ENCODE measurements at places on chromosomes 6 and 20.

- DNase-seq = no peak
Measured at GRCh38 chr20:51484831-51485230, 57.7 kb downstream of the NFATC2 start.

- no peak for DNase-seq
Measured at GRCh38 chr6:2840749-2841061, 958 bp downstream of the SERPINB1 start.

DNA sequence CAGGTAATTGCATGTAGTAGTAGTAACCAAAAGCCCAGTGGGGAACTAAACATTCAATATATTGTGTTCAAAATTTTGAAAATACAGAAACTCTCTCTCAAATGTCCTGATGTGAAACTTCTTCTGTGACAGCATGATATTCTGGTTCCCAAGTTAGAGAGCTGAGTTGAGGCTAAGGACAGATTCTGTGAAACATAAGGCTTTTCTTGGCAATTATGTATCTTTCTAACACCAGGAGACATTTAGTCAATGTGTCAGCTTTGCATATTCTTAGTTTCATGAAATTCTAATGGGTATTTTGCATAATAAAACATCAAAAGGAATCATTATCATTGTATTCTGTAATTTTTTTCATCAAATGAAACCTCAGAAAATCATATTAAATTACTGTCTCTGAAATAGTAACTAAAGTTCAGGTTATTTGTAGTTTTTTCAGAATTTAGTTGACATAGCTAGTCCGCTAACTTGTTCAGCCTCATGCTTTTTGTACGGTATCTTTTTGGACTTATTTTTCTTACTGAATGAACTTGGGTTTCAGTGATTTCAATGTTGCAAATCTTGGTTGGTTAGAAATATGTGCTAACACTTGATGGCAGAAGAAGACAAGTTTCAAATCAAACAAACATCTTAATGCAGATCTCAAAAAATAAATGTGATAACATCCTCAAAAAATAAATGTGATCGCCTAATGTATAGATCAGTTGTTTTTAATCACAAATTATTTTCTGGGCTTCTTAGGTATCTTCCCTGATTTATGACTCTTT is 70.4 kb downstream of the AKAP7 start:
- no peak for DNase-seq

DNA sequence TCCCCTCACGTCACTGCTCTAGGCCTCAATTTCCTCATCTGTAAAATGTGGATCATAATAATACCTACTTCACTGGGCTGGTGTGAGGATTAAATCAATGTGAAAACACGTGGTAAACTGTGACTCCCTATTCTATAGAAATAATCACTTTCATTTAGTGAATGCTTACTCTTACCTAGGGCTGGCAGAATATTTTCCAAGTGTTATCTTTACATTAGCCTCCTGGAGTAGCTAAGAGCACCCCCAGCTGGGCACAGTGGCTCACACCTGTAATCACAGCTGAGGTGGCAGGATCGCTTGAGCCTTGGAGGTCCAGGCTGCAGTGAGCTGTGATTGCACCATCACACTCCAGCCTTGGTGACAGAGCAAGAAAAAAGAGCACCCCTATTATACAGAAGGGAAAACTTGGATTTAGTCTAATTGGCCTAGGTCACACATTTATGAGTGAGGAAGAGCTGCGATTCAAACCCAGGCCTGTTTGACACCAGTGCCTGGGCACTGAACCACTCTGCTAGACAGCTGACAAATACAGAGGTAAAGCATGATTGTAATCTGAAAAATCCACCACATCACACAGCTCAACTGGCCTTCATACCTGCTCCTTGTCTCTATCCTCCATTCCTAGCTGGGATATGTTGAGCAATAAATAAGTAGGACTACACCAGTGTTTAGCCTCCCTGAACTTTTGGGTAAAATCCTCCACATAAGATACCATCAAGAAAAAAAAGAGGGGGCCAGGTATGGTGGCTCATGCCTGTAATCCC is 1.4 kb upstream of the SNTA1 start:
- DNase-seq = no peak

DNA sequence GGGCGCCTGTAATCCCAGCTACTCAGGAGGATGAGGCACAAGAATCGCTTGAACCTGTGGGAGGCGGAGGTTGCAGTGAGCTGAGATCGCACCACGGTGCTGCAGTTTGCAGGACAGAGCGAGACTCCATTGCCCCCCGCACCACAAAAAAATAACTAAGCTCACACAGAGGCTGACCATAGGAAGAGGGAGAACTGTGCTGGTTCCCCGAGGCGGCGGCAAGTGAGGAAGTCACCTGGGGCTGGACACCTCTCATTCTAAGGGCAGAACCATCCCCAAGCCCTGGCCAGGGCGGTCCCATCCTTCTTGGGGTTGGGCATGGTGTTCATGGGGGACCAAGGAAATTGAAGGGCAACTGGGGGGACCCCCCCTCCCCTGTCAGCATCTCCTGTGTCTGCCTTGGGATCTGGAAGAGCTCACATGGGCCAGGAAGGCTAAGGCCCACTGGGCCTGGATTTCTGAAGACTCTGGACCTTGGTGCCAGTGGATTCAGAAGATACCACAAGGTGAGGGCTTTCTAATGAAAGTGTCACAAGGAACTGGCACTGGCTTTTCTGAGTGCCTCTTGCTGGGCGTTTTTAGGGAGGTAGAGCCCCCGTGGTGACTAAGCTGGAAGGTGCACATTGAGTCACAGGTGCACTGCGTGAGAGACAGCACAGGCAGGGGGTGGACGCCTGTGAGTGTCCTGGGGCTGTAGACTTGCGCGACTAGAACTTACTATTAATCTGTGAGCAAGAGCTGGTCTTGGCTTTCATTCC is 11.5 kb downstream of the IRF4 start:
- DNase-seq = no peak

GRCh38 chr6:12947967-12948366 is 231.4 kb downstream of the PHACTR1 start:
- DNase-seq = no peak

All from glomerular endothelial cell (primary cell).